ENCODE measurements at places on chromosomes 4 and X.

- ATAC-seq = no peak
Measured at GRCh38 chrX:113935518-113935917, 648.4 kb upstream of the HTR2C start.

- peak; percentile 64 for ATAC-seq
Measured at GRCh38 chrX:154097003-154097588, 421 bp downstream of the MECP2 start.

- no peak for ATAC-seq
Measured at GRCh38 chr4:1474126-1475090, 68.2 kb upstream of the NKX1-1 start.

DNA sequence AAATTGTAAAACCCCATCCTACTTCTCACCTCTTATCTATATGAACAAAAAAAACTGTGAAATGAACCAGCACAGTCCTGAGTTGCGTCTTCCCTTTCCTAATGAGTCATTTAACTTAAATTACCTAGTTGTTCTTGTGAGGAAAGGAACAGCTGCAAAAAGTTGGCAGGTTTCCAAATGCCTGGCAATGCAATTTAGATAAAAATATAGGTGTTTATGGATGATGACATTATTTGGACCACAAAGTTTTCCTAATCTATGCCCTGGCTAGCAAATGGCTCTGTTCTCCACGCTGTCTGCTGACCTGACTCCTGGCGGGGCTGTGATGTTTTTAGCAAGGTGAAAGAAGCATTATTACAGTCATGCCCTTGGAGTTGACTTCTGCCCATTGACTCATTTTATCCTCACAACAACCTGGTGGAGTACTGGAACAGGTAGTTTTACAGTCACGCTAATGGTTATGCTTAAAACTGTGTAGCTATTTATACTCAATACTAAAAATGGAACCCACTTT, 29.8 kb upstream of the RELL1 start:
- no peak for ATAC-seq

DNA sequence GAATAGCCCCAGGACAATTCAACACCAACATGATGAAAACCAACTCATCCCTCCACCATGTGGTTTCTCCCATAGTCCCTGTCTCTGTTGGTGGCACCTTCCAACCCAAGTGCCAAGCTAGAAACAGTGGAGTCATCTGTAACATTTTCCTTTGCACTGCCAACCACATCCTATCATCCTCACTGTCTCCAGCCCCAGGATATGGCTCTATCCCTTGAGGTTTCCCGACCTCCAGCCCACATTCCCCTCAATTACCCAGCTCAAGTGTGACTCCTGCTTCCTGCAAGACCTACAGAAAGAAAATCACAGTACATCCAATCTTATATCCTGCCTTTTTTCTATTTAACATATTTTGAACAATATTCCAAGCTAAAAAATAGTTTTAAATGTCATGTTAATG, 24.2 kb downstream of the PNMA6F start:
- no peak for ATAC-seq

GRCh38 chrX:9805956-9806355, 19.7 kb downstream of the SHROOM2 start:
- no peak for ATAC-seq

DNA sequence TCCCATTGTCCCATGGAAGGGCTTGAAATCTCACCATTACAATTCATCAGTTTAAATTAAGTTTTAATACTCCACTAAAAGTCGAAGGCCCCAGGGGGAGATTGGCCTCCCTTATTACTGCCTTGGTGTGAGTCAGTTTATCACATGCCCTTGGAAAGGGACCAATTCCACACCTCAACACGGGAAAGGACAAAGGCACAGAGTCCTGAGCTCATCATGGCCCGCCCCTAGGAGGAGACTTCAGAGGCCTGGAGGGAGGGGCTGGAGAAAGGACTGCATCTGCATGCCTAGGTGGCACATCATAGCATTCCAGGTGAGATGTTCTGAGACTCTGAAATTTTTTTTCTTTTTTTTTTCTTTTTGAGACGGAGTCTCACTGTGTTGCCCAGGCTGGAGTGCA, 2.8 kb upstream of the SEL1L3 start:
- ATAC-seq = no peak

GRCh38 chr4:80229128-80229527, 31.8 kb downstream of the PRDM8 start:
- ATAC-seq = no peak

DNA sequence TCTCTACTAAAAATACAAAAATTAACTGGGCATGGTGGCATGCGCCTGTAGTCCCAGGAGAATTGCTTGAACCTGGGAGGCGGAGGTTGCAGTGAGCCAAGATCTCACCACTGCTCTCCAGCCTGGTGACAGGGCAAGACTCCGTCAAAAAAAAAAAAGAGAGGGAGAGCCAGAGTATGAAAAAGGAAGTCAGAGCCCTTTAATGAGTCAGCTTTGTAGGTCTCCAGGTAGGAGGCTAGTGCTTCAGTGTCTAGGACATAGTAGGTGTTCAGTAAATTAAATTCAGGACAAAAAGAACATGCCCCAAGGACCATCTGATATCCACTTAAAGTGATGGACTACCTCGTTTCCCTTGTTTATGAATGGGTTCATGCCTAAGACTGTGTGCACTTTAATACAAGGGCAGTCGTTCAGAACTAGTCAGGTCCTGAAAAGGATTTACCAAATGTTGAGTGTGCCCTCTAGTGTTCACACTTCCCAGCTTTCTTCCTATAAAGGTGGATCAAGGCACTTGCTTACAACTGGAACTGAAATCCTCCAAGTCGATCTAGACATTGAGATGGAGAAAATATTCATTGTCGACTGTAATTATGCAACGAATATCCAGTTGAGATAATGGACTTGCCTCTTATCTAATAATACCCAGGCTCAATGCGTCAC, 29.0 kb downstream of the F9 start:
- peak; percentile 86 for ATAC-seq

DNA sequence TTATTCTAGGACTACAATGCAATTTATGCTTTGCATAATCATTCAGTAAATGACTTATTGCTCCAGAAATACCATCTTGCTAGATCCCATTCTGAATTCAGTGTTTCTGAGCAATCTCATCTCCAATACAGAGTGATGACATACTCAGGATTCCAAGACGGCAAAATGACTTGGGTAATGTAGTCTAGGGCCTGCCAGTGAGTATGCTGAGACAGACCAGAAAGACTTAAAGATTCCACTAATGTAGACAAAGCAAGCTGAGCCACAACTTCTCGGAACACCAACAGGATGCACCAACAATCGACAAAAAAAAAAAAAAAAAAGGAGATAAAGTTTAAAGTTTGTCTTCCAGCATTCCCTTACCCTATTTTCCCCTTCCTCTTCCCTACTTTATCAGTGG, 919 bp upstream of the SEC24B start:
- ATAC-seq = peak; percentile 70

GRCh38 chr4:107996949-107997788, 7.5 kb downstream of the HADH start:
- peak; percentile 77 for ATAC-seq

DNA sequence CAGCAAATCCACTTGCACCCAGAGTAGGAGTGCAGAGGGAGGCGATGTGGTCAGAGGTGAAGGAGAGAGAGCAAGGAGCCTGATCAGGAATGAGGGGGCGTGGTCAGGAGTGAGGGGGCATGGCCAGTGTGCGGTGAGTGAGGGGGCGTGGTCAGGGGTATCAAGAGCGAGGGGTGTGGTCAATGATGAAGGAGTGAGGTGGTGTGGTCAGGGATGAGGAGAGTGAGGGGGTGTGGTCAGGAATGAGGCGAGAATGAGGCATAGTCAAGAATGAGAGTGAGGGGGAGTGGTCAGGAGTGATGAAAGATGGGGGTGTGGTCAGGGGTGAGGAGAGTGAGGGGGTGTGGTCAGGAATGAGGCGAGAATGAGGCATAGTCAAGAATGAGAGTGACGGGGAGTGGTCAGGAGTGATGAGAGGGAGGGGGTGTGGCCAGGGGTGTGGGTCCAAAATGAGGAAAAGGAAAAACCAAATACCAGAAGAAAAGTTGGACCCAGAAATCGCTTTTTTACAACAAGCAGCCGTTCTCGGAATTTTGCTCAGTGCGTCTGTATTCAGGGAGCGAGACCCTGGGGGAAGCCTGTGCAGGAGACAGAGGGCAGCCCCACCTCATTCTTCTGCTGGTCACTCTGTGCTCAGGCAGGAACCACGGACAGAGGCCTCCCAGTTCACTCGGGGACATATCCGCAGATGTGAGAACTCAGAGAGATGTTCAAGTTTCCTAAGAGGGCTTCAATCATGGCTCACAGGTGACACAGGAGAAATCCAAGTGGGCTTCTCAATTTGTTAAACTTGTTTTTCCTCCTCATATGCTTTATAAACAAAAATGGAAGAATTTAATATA, 47.5 kb downstream of the MAGEA1 start:
- no peak for ATAC-seq
